RPMI8226 (cell line): ENCODE measurements at places on chromosomes 7 and 10.
A peak's percentile ranks its signal among the peaks of the same experiment; 100 is the strongest.

DNA sequence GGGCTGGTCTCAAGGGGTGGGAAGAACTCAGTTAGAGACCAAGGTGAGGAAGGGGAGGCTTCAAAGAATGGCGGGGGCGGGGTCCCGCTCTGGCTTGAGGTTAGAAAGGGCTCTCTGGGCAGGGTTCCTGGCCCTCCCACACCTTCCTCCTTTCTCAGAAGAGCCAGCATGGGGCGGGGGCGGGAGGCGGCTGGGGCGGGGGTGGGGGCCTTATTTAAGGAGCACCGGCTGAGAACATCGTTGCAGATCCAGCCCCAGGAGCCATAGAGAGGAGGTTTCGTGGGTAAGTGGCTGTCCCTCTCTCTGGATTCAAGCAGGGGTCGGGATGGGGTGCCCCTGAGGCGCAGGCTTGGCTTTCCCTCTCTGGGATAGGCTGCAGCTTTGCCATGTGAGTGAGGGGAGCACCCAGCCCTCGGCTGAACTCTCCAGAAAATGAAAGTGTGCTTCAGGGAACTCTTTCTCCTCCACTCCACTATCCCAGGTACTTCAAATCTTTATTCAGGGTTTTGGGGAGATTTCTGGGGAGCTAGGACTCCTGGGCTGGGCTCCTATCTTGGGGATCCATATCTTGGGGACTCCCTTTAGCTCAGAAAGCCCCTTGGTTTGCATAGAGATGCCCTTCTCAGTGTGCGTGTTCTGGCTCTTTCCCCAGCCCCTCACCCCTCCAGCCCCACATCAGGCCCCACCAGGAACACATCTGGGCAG, 3.3 kb upstream of the CUEDC2 start:
- DNase-seq = no peak

DNA sequence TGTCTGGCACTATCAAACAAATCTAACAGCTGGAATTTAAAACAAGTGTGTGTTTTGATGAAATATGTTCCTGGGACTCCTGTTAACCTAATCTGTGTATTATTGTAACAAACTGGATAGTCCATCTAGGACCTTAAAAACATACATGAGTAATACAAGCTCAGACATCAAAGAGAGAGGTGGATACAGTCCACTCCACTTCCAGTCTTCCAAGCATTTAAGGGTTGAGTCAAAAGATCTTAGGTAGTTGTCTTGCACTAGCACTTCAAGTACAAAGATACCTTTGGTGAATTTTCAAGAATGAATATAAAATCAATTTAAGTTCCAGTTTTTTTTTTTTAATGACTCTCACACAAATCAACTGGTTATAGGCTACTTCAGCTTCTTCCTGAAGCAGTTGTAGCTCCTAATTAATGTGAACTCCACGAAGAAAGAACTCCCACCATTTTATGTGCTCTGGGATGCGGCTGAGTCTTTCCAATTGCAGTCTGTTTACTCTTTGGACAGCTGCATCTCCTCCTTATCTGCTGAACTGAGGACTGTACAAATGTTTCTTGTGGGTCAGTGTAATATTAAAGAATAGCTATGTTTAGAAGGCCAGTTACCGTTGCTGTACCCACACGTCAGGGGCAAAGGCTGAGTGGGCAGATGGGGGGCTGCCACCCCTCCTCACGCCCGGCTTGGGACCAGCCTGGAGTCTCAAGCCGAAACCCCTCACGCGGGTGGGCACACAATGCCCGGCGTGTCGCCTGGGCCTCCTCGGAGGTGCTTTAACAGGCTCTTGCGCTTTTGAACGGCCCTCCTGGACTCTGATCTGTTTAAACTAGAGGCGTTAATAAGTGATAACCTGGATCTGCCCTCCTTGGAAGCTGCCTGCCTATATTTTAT, 2.9 kb upstream of the IGF2BP3 start:
- DNase-seq = peak; percentile 50

DNA sequence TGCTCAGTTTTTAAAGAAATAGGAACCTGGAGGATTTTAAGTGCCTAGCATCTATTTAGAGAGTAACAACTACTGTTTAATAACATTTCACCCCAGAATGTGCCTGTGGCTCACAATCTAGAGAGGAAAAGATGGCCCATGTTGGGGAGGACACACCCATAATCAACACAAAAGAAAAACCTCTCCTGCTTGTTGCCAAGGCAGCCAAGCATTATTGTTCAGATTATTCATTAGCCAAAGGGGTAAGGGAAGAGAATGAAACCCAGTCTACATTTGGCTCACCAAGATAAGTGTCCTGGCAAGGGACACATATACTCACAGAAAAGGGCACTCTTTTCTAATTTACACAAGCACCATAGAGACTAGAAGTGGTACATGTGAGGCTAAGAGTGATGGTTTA, 17.7 kb upstream of the IFIT1B start:
- DNase-seq = no peak

DNA sequence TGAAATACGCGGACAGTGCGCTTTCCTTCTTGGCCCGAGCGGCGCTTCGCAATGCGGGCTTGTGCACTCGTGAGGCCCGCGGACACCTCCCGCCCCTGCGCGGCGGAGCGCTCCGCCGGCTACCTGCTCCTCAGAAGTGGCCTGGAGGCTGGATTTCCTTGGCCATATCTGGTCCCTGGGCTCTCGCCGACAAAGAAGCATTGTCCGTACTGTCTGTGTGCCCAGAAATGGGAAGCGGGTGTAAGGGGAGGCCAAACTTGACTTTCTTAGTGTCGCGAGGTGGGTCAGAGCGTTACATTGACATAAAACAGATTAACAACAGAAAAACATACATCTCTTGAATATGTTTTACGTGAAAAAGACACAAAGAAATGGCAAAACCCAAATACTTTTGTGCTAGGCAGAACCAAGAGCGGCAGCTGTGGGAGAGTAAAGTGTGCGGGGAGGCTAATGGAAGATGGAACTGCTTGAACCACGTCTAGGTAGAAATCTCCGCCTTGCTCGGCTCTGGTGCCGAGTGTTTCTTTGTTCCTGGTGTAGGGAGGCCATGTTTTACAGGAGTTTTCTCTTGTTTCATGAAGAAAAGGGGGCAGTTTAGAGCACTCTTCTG, 1.4 kb downstream of the LANCL2 start:
- peak; percentile 12 for DNase-seq

DNA sequence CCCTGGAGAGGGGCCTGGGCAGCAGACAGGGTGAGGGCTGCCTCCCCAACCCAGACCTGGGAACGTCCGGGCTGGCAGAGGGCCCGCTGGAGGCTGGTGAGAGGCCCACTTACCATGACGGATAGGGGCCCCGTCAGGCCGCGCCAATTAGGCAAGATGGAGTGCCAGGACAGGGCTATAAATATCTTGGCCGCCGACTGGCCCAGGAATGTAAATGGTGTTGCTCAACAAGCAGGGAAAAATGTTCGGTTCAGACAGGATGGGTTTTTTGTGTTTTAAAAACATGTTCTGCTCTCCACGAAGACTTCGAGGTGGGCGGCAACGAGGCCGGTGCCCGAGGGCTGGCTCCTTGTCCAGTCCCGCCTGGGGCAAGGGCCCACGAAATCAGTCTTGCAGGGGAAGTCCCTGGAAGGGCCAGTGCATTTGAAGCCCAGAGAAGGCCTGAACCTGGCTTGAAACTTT, 35.8 kb upstream of the ELN start:
- DNase-seq = no peak

DNA sequence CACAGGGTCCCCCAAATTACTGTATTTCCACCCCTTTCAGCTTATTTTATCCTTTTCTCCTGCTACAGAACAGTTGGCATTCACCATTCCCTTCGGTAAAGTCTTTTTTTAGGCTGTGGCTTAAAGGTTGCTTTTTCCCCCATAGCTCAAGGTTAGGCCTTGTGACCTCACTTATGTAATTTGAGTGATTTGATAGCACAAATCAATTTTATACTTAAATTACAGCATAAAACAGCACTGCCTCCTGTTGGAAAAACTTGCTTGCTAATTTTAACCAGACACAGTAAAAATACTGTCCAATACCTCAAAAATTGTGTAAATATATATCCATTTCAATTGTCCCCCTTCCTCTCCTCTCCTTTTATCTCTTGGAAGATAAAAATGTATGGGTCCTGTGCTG, 7.1 kb downstream of the GIMAP1 start:
- DNase-seq = no peak

DNA sequence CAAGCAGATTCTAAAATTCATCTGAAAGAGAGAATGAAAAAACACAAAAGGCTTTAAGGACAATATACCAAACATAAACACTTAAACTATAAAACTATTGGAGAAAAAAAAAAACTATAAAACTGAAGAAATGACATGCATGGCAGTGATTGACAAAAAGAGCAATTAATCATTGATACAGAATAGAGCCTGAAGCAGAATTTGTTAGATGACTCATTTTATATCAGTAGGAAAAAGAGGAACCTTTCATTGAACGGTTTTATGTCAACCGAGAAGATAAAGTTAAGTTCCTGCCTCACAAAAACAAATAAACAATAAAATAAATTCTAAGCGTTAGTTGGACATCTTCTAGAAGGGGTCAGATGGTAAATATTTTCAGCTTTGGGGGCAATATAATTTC, 23.3 kb downstream of the NPY start:
- no peak for DNase-seq

DNA sequence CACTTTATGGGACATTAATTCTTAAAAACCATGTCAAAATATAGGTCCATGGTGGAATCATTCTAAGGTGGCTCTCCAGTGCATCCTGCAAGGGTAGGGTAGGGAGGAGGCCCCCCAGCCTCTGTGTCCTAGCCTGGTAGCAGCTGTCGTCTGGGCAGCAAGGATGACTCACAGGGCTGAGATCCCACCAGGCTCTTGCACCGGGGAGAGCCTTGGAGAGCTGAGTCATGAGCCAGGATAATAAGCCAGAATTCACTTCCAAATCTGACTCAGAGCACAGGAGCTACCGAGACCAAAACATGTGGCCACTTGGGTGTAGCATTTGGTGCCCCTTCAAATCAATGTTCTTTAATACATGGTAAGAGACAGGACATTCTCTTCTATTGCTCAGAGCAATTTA, 298.5 kb downstream of the NEBL start:
- no peak for DNase-seq

GRCh38 chr10:13268841-13269240, 31.0 kb downstream of the PHYH start:
- DNase-seq = no peak

DNA sequence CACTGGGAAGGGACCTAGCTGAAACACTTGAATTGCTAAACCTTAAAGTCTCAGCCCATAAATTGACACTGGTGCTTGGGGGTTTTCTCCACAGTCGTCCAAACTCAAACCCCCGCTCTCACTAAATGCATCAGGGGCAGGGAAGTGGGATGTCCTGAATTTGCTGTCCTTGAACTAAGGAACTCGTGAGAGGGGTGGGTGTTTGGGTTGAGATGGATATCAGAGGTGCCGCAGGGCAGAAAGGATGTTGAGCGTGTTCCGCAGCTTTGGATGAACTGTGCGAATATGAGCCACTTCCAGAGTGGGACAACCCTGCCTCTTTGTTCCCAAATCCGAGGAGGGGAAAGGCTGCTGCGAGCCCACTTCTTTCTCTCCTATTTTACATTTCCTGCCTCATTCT, 90.3 kb upstream of the LYZL2 start:
- no peak for DNase-seq

- no peak for DNase-seq
These were observed 103.5 kb downstream of the AGMO start for GRCh38 chr7:15457990-15458955.

DNA sequence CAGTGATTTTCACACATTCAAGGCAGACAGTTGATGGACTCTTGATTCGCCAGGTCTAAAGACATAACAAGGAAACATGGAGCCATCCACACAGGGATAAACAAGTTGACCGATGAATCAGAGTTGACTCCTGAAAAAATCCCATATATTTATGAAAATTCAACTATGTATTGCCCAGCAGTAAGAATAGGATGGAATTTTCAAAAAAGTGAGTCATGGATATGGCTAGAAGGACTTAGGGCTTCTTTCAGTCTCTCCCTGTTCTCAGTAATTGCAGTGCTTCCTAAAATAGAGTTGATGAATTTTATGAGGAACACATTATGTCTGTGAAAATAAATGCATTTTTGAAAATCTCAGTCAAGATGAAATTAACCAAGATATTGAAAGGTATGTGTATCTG, 301.2 kb downstream of the PLXDC2 start:
- no peak for DNase-seq

GRCh38 chr10:69464801-69465401, 13.6 kb downstream of the TSPAN15 start:
- DNase-seq = no peak

DNA sequence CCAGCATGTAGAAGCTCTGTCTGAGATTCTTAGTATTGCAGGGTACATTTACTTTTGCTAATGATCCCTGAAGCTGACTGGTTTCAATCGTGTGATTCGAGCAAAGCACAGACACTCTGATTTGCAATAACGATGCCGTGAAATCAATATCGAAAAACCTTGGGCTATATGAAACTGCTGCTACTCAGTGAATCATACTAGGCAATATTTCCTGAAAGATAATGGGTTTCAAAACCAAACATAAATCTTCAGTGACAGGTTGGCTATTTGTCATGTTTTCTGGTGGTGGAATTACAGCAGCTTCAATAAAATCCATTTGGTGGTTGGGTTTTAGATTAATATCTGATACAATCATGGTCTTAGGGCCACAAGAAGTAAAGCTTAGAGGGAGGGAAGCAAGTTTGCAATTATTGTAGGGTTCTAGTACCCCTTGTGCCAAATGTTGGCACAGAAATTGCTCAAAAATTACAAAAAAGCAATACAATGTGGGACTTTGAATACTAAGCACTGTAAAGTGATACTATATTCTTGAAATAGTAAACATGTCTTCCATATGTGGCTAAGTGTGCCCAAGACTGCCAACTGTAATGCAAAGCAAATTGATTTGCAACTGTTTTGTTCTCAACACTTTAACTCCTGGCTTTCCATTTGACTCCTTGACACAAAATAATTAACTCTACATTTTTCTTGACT, 112.4 kb upstream of the JAZF1 start:
- DNase-seq = no peak

DNA sequence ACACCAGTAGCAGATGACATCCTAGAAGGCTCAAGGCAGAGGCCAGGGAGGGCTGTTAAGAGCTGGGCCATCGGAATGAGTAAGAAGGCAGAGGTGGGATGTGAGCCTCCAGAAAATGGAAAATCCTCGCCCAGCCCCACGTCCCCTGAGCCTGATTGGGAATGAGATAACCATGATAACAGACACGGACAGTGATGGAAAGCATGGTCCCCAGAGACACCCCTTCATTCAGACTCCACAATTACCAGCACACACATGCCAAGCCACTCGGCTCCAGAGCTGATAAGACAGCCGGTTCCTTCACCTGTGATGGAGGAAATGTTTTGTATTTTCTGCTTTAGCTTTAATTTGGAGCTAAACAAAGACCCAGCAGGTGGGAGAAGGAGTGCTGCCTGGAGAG, 106.0 kb downstream of the GRID1 start:
- DNase-seq = no peak

GRCh38 chr10:74058071-74058470, 60.2 kb downstream of the VCL start:
- peak; percentile 60 for DNase-seq
